ENCODE measurements at places on chromosomes 5 and 9.

GRCh38 chr5:133317558-133317957 lies 265.7 kb downstream of the HSPA4 start:
- no peak for DNase-seq

DNA sequence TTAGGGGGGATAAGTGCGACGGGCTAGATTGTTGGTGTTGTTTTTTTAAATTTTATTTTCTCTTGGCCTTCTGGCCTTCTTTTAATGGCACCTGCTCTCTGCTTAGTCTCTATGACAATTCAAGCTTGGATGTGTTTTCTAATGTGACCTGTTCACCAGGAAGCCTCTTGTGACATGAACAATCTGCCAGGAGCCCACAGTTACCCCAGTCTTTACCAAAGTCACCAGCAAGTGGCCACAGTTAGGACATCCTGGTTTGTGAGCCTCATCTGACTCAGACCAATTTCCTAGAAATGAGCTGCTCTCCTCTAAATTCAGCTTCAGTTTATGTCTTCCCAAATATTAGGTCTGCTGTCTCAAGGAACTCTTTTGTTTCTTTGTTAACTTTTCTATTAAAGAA lies 135.8 kb downstream of the TLE4 start:
- DNase-seq: no peak

DNA sequence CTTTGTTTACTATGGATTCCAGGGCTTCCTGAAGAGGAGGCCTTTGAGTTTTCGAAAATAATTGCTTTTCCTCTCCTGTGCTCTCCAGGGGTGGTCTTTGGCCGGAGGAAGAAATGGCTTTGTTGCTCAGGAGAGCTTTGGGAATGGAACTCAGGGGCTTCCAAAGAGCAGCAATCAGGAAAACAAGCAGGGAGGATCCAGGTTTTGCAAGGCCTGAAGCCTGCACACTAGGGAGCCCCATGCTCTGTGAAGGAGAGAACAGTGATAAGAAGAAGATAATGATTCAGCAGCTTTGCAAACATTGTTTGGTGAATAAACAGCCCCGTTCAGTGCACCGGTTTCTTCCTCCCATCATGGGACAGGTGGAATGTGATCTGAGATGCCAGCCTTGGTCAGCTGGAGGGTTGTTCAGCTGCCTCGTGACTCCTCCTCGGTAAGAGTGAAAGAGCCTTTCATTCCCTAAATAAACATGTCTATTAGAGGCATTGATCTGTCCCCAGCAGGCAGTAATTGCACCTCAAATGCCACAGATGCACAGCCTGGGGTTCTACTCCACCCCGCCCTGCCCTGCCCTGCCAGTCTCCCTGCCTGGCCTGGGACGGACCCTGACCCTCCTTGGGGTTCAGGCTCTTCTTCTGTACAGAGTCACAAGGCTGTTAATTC lies 11.5 kb upstream of the ALDH1B1 start:
- DNase-seq: no peak

DNA sequence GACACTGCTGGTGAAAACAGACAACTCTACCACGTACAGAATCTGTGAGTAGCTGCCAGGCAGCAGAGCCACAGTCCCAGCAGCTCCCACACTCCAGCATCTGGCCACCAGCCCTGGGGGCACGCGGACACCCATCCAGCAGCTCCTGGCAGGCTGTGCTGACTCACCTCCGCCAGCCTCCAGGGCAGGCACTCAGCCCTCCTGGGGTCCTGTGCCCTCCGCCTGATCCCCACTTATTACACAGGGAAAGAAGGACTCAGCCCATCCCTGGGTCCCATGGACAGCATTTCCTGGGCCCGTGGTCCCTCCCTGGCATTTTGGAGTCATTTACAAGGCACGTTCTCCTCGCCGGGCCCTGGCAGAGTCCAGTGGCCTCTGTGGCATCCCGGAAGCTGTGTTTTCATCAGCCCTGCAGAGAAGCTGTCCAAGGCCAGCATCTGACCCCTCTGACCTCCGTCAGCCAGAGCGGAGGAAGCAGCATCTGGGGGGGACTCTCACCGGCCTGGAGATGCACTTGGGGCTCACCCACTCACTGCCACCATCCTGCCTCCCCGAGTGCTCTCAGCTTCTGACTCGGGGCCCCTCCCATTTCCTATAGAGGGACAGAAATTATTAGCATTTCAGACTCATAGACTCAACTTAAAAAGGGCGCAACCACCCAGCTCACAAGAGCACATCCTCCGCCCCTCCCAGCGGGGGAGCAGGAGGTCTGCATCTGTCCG lies 21.6 kb downstream of the PAEP start:
- DNase-seq: no peak

DNA sequence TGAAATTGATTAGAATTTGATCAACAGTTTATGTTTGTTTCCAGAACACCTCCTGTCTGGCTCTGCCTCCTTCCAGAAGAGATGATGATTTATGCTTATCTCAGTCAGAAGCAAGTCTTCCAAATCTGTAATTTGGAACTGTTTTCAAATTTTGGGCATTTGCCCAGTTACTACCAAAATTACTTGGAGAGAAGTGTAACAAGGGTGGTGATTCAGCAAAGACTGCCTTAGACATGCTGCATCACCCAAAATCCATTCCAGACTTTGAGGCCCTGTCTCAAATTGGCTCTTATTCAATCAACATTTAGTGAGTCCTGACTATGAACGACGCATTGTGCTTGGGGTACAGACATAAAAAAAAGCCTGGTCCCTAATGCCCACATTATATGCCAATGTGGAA lies 89.4 kb downstream of the SH3TC2 start:
- no peak for DNase-seq

- no peak for DNase-seq
These were observed 35.2 kb upstream of the LPCAT1 start for GRCh38 chr5:1558944-1559343.

DNA sequence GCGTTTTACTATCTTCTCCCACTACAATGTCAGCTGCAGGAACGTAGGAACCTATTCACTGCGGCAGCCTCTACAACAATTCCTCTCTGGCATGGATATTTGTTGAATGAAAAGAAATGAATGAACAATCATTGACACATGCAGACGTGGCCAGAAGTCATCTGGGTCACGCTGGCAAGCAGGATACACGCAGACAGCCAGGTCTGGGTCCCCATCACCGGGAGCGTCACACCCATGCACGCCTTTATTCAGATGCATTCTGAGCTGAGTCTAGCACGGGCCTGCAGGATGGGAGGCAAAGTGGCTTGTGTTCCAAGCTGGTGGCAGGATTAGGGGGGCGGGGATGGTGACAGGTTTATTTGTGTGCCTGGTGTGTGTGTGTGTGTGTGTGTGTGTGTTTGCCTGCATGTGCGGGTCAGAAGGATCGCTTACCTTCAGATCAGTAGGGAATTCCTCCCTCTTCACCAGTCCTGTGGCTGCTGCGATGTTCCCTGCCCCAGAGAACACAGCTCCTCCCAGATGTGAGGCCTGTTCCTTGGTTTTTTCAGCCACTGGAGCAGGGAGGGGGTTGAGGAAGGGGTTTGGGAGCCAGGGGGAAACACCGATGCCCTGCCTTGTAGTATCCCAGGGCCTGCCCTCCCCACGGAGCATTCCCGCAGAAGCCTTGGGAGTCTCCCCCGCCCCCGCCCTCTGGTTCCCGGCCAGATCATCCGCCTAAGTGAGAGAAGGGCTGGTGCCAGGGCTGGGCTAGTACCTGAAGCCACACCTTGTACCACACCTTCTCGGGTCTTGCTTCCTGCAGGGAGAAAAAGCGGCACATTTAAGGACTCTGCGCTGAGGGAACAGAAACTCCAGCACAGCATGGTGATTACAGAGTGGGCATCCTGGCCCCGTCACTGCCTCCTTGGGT lies 4.1 kb downstream of the SNCB start:
- DNase-seq: no peak

DNA sequence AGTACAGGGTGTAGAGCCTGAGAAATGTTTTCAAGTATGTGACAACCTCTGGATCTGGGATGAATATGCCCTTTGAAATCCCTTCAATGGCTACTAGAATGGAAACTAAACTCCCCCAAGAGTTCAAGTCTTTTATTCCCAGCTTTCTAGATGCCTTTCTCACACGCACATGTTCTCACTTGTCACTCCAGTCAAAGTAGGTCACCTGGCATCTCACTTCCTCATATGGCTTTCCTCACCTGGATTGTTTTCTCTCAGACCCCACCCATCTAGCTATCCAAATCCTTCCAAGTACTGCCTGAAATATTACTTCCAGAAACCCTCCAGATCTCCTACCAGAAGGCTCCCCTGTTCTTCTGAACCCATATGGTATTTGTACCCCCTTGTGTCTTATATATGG lies 615.4 kb upstream of the KLF4 start:
- no peak for DNase-seq

DNA sequence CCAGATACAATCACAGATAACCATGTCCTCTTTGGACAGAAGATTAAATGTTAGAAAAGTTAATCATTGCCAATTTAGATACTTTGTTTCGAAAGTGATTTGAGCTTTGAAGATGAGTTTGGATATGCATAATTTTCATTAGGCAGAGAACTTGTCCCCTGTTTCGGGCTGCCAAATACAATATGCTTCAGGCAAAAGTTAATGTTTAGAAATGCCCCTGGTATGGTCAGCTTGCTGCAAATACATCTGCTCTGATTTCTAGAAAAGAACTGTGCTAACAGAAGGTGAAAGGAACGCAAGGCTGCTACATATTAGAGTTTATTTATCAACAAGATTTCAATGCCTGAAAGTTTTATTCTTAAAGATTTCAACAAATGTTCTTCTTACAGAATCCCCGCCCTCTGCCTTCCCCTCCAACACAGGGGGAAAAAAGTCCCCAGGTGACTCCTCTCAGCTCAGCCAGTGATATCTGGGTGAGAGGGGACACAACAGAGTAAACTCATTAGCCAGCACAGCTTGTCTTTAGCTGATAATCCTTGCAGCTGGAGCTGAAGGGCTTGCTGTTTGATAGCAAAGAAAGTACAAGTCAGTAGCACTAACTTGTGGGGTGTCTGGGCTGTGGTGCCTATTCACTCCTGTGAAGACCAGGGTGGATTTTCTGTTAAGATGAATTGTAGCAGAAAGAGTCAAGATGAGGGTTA lies 435.7 kb downstream of the DMAC1 start:
- no peak for DNase-seq
